Aortic smooth muscle cell (primary cell): ENCODE measurements at places on chromosomes 16 and 17. TPM values are rescaled to one million over a fixed set of nuclear protein-coding genes. Genes with fewer than 3 reads are reported as not detected.

C16orf74 gene
- 2.8 and 7.0 TPM in 2 replicates for total RNA-seq

CD300H gene
- total RNA-seq: not detected in 2 replicates

MRPS23 gene
- 22.1 and 29.3 TPM in 2 replicates for total RNA-seq

TVP23A gene
- 0.19 TPM in 1 of 2 replicates, not detected in the other for total RNA-seq

CDR2L gene
- total RNA-seq: 11.2 and 11.9 TPM in 2 replicates

ASPA gene
- 0.06 and 0.13 TPM in 2 replicates for total RNA-seq

TCAP gene
- 0.37 and 0.40 TPM in 2 replicates for total RNA-seq

HOXB1 gene
- not detected in 2 replicates for total RNA-seq

PARD6A gene
- total RNA-seq: 2.5 and 3.4 TPM in 2 replicates

ITGAD gene
- not detected in 2 replicates for total RNA-seq

CTRB2 gene
- not detected in 2 replicates for total RNA-seq

ZNF500 gene
- 4.9 TPM in 2 replicates for total RNA-seq

HOXB9 gene
- not detected in 2 replicates for total RNA-seq

TBC1D3C gene
- total RNA-seq: not detected in 2 replicates

NXPH3 gene
- total RNA-seq: 4.4 and 7.9 TPM in 2 replicates

CDH16 gene
- not detected in 2 replicates for total RNA-seq

ARHGAP44 gene
- total RNA-seq: 5.9 and 6.9 TPM in 2 replicates

STAT5A gene
- total RNA-seq: 16.8 and 19.9 TPM in 2 replicates

PLD2 gene
- 13.1 and 16.2 TPM in 2 replicates for total RNA-seq

TGFB1I1 gene
- total RNA-seq: 21.8 and 27.7 TPM in 2 replicates

C1QTNF8 gene
- 0.06 and 0.13 TPM in 2 replicates for total RNA-seq

CYB5D1 gene
- 9.4 and 9.9 TPM in 2 replicates for total RNA-seq

CEP112 gene
- total RNA-seq: 10.7 and 11.8 TPM in 2 replicates

ARHGDIG gene
- total RNA-seq: 0.37 and 0.66 TPM in 2 replicates
